ENCODE measurements at places on chromosomes 3 and 15.

- DNase-seq = no peak
Measured at GRCh38 chr3:132433121-132433520, 15.8 kb downstream of the DNAJC13 start.

DNA sequence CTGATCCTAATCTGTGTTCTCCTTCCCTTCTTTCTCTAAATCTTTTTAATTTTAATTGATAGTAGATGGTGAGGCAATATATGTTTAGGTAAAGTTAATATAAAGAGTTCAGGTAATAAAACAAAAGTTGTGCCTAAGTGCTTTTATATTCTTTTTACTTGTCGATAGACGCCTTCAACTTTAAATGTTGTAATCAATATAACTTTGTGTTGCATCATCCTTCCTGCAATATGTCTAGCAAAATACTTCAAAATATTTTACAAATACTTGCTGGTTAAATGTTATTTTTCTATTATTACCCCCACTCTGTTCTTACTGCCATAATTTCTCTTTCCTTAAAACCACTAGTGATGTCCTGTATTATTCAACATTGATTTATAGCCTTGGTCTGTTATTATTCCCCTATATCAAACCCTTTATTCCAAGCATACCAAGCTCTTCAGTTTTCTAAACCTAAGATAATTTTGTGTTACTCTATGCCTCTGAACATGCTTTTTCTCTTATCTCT lies 92.4 kb downstream of the NAALADL2 start:
- DNase-seq = no peak

GRCh38 chr15:60352525-60352924 lies 45.3 kb downstream of the ANXA2 start:
- DNase-seq = no peak

DNA sequence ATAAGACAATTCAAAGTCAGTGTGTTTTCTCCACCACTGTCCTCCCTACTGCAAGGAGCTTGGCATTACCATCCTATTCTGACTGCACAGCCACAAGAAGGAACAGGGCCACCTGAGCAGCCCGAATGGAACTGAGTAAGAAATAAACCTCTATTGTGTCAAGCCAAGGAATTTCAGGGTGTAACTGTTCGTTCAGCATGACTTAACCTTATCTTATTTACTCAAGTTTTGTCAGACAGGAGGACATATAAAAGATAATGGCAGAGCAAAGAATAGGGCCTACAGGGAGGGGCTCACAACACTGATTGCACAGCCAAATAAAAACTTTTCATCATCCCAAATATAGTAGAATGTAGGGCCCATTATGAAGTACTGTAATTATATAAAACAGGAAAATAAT lies 236.1 kb downstream of the NEK10 start:
- no peak for DNase-seq

DNA sequence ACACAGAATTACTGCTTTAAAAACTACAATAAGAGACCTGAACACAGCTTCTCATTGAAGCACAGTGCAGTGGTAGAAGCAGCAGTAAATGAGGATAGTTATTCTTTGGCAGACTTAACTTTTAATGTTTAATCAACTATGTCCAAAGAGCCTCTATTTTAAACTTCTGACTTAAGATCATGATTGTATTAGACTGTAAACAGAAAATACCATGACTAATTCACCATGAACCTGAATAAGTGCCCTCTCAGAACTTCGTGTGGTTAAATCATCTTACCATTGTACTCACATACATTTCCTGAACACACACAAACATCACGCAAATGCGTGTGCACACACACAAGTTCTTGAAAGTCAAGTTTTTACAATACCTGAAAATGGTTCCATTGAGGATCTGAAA lies 13.9 kb downstream of the CEP152 start:
- DNase-seq = no peak

DNA sequence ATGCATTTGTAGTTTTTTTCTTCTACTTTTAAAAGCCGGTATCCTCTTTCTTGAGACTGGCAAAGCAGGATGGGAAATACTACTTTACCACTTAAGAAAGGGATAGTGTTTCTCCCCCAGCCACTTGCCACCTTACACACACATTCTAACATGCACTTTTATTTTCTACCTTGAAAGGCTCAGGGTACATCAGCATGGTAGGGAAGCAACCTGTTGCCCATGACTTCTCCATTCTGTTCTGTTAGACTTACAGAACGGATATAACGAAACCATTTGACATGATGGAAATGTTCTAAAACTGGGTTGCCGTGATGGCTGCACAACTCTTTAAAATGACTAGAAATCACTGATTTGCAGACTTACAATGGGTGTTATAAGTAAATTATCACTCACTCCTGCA lies 405.5 kb downstream of the SHQ1 start:
- DNase-seq = no peak

GRCh38 chr3:55720614-55721013 lies 233.5 kb upstream of the WNT5A start:
- DNase-seq = no peak

DNA sequence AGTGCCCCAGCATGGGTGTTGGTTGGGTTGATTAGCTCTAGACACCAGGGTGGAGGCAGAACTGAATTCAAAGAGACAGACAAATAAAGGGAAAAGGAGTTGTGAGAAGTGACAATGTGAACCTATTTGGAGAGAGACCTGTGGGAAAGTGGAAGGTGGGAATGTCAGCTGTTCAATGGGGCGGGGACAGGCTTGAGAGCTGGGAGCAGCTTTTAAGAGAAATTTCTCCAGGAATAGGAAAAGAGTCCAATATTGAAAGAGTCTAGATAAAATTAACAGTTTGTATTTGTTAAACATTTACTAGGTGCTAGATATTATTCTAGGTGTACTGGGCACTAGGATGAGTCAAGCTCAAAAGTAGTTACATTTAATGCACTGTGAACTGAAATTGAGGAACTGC lies 225.3 kb downstream of the GAP43 start:
- no peak for DNase-seq

DNA sequence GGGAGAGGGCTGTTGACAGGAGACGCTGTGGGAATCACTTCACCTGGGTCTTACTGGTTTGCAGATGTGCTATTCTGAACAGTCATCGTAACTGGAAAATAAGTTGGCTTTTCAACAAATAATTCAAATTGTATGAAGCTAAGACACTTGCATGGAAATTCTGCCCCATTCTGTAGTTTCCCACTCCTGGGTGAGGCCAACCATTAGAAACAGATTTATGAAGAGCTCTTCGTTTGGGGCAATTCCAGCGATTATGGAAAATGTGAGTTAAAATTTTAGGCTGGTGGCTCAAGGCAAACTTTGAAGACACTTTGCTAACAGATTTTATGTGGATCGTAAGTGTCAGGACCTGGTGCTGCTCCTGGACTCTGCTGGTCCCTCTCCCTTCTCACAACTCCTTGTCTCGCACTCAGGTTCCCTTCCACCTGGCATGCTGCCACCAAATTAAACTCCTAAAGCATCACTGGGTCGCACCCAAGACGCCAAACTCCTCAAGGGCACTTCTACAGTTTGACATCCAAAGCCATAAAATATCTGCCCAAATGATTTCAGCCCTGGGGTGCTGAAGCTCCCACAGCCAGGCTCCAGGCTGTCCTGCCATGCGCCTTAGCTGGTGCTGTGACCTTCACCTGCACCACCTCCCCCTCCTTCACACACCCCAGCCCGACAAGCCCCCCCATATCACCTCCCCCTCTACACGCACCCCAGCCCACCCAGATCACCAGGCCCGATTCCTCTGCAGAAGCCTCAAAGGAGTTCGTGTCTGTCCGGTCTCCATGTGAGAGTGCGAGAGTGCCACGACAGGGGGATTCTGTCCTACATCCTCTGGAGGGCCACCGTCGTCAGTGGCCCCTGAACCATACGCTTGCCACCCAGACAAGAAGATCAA lies 138.4 kb downstream of the NSMCE3 start:
- DNase-seq = no peak

DNA sequence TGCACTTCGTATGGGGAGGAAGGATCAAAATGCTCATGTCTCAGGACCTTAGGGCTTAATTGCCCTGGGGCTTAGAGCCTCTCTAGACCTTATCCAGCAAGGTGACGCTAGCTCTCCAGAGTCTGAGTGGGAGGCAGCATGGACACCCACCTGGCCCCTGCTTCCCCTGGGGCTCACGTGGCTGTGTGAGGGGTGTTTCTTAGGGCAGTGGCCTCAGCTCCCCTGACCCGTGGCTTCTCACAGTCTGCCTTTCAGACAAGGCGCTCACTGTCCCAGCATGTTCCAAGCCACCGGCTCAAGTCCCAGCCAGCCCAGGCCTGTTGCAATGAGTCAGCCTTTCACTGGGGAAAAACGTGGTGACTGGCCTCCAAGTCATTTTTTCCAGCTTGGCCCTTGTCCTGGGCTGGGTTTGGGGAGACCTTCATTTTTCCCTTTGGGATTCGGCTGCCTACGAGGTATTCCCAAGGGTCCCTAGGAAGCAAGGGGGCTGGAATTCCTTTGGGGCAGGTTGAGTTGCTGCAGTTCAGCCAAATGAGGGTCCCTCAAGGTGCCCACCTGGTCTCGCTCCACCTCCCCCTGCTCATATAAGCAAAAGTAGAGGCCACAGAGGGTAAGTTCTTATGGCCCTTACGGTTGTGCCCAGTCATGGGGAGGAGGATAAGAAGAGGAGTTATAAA lies 15.7 kb downstream of the BHLHE40 start:
- DNase-seq = no peak

DNA sequence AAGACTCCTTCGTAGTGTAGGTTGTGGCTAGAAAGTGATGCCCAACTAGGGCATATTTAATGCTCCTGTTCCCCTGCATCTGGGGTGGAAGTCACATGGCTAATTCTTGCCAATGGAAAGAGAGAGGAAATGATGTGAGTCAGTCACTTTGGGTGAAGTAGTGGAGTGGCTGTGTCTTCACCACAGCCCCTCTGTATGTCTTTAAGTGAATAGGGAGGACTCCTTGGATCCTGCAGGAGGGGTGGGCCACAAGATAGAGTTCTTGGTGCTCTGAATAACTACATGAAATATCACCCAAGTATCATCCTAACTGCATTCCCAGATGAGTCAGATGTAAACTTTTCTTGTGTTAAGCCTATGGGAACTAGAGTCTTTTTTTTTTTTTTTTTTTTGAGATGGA lies 17.8 kb upstream of the MB21D2 start:
- DNase-seq = no peak

- no peak for DNase-seq
Measured at GRCh38 chr3:18079739-18080138, 337.3 kb upstream of the TBC1D5 start.

GRCh38 chr3:185365291-185366073 lies 2.5 kb downstream of the MAP3K13 start:
- DNase-seq = no peak

GRCh38 chr15:40379853-40380252 lies 2.7 kb upstream of the KNSTRN start:
- no peak for DNase-seq

- no peak for DNase-seq
Measured at GRCh38 chr3:50319181-50319893, 3.2 kb downstream of the HYAL2 start.

GRCh38 chr3:194270627-194271459 lies 80.3 kb downstream of the CPN2 start:
- DNase-seq = no peak

- no peak for DNase-seq
Measured at GRCh38 chr3:132435224-132435910, 18.1 kb downstream of the DNAJC13 start.

DNA sequence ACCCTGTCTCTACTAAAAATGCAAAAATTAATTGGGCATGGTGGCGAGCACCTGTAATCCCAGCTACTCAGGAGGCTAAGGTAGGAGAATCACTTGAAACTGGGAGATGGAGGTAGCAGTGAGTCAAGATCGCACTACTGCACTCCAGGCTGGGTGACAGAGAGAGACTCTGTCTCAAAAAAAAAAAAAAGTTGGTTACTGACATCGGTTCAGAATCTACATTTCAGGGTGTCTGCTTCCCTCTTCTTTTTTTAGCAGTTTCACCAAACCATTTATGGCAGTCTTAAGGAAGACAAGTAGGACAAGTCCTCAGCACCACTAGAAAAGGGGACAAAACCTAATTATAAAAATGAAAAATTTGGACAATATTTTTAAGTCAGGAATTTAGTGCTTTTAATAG lies 3.3 kb upstream of the USP4 start:
- no peak for DNase-seq

GRCh38 chr3:132749786-132750185 lies 27.6 kb upstream of the NPHP3 start:
- no peak for DNase-seq

DNA sequence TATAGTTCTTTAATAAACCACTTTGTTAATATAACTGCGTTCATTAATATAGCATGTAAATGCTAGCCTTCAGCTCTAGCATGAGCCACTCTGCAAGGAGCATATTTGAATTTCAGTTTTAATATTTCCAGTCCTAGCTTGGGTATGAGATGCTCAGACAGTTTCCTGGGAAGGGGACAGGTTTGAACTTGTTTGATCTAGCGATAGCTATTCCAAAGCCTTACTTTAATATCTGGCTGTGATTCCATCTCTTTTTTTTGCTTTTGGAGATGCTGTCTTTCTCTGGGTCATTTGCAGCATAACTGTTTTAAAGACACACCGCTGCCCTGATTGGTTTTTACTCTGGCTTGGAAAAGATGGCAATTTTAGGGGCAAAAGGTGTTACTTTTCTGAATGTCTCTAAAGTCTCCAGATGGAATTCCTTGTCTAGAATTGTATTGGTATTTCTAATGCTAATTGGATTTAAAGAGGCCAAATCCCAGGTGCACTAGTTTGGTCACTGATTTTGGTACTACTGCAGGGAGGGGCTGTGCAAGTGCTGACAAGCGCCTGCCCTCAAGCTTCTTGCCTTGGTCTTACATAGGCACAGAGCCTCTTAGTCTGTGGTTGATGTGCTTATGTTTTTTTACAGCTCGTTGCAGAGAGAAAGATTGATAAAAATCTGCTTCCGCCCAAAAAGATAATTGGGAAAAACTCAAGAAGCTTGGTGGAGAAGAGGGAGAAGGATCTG lies 2.8 kb downstream of the NISCH start:
- DNase-seq = no peak

DNA sequence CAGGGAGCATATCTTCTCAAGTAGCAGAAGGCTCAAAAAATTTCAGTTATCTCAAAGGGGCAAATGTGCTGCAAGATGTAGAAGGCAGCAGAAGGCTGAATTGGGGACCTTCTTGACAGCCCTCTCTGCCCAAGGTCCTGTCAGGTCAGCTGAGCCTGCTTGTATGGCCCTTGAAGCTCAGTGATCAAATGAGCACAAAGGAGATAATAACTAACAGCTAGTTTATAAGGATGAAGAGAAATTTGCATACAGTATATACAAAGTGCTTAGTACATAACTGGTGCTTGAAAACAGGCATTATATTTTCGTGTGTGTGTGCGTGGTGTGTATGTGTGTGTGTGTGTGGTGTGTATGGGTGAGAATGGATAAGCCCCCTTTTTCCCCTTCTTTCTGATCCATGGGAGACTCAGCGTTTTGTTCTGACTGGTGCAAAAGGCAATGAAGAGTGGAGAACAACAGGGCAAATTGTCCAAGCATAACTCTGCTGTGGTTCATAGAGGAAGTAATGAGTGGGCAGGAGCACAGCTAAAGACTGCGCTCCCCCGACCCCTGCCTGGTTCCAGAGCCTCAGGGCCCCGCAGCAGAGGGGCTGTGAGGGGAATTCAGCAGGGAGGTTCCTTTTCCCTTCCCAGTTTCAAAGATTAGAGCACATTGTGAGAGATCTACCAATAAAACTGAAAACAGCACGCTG lies 356.8 kb upstream of the NR2F2 start:
- DNase-seq = no peak

GRCh38 chr3:185406121-185406620 lies 43.2 kb downstream of the MAP3K13 start:
- DNase-seq = no peak

- DNase-seq = no peak
Measured at GRCh38 chr15:96333131-96334016, 2.9 kb downstream of the NR2F2 start.

Data from activated CD4-positive, alpha-beta T cell treated with anti-CD3 and anti-CD28 coated beads for 1 hour (primary cell).